ENCODE measurements at places on chromosomes 3 and 15. TPM values are rescaled to one million over a fixed set of nuclear protein-coding genes. Genes with fewer than 3 reads are reported as not detected.
A peak's percentile ranks its signal among the peaks of the same experiment; 100 is the strongest.

SLC35G2 gene
- total RNA-seq, result 3.7 TPM

RNU5B-1 gene
- total RNA-seq, result not detected

GOLGA6B gene
- not detected for total RNA-seq

PLA2G4E gene
- not detected for total RNA-seq

KBTBD13 gene
- not detected for total RNA-seq

FGD5 gene
- not detected for total RNA-seq

XIRP1 gene
- total RNA-seq, result 0.10 TPM

- no peaks in the 10 kb centered on the region for H3K36me3 ChIP-seq
- H3K27me3 ChIP-seq, result no peaks in the 10 kb centered on the region
- H3K27ac ChIP-seq, result no peak overlapping the region
These were observed 54.7 kb downstream of the B3GNT5 start for GRCh38 chr3:183307749-183308148.

- DNase-seq, result peak; percentile 9
- H3K27ac ChIP-seq, result no peak overlapping the region
- H3K27me3 ChIP-seq, result no peaks in the 10 kb centered on the region
- peaks cover 1% of the 10 kb centered on the region for H3K36me3 ChIP-seq
These were observed 97.2 kb downstream of the LRTM1 start for GRCh38 chr3:54830658-54831057.

DNA sequence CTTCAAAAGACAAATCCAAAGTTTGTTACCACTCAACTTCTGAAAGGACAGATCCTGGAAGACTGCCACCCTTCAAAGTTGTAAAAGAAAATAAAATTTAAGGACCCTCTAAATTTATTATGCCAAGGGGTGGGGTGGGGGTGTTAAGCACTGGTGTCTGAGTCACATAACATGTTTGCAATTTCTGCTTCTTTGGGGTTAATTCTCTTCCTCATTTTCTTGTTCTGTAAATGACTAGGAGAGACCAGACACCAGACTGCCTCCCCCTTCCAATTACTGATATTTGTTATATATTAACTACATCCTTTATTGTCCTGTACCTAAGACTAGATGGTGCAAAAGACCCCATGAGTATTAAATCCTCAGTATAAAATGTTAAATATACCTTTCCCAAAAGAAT, 242.8 kb downstream of the ZNF385D start:
- no peaks in the 10 kb centered on the region for H3K4me1 ChIP-seq
- DNase-seq, result no peak
- peaks cover 2% of the 10 kb centered on the region for H3K36me3 ChIP-seq
- no peak overlapping the region for H3K4me3 ChIP-seq

DNA sequence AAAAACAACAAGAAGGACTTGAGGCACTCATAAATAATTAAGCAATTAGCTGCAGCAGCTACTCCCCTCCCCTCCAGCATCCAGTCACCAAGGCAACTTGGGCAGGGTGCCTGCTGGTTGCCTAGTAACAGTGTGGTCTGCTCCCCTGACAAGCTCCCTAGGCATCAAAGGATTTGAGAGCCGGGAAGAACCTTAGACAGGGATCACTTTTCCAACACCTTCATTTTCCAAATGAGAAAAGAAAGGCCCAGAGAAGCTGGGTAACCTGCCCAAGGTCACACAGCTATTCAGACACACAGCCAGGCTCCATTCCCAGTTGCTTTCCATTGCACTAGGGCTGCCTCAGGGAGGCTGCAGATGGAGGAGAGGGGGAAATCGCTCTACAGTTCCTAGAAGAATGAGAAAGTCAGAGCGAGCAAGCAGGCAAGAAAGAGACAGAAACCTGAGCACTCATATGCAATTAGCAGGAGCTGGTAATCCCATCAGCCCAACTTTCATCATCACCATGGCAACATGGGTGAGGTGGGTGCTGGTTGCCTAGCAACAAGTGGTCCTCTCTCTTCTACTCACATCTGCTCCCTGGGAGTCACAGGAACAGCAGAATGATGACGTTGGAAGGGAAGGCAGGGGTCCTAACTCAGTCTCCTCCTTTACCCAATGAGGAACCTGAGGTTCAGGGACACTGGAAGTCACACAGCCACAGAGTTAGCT, 3.6 kb upstream of the EIF4E3 start:
- no peaks in the 10 kb centered on the region for H3K27me3 ChIP-seq
- peaks cover 38% of the 10 kb centered on the region for H3K4me1 ChIP-seq
- H3K36me3 ChIP-seq, result peaks cover 8% of the 10 kb centered on the region
- DNase-seq, result no peak
- H3K27ac ChIP-seq, result no peak overlapping the region

- no peak for DNase-seq
- H3K27ac ChIP-seq, result no peak overlapping the region
- H3K27me3 ChIP-seq, result no peaks in the 10 kb centered on the region
- H3K4me3 ChIP-seq, result no peak overlapping the region
- no peaks in the 10 kb centered on the region for H3K36me3 ChIP-seq
These were observed 108.1 kb downstream of the PLOD2 start for GRCh38 chr3:146052791-146053310.

DNA sequence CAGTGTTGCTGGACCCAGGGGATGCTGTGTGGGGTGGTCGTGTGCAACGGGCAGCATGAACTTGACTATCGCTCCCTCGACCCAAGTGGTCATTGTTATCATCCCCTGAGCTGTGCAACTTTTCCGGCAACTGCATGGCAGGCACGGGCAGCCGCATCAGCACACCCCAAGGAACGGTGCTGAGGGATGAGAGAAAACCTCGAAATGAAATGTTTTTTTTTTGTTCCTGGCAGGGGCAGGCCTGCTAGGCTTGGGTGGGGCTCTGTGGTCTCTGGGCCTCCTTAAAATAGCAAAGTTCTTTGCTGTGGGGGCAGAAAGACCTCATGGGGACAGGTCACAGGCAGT, 51.4 kb downstream of the CORO2B start:
- no peak for DNase-seq
- no peak overlapping the region for H3K4me3 ChIP-seq
- peaks cover 22% of the 10 kb centered on the region for H3K27me3 ChIP-seq
- H3K27ac ChIP-seq, result no peak overlapping the region

DNA sequence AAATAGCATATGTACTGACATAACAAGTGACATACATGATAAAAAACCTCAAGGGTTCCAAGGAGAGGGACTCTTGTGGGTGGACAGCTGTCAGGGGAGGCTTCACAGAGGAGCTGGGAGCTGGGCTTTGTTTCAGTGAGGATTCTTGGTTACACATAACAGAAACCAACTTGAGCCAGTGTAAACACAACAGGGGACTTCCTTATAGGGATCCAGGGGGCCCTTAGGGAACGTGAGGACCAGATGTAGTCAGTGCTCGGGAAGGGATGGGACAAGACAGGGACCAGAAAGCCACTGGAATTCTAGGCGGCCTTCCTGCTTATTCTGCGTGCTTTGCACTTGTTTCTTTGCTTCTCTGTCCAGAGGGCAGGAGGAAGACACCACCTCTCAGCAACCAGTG, 34.9 kb downstream of the SNAPC5 start:
- no peaks in the 10 kb centered on the region for H3K4me1 ChIP-seq
- no peak overlapping the region for H3K27ac ChIP-seq
- peaks cover 12% of the 10 kb centered on the region for H3K36me3 ChIP-seq
- no peak overlapping the region for H3K4me3 ChIP-seq
- DNase-seq, result no peak
- H3K27me3 ChIP-seq, result no peaks in the 10 kb centered on the region

DNA sequence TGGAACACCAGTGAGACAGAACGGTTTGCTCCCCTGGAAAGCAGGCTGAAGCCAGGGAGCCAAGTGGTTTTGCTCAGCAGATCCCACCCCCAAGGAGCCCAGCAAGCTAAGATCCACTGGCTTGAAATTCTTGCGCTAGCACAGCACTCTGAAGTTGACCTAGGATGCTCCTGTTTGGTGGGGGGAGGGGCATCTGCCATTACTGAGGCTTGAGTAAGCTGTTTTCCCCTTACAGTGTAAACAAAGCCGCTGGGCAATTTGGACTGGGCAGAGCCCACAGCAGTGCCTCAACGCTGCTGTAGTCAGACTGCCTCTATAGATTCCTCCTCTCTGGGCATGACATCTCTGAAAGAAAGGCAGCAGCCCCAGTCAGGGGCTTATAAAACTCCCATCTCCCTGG, 241.4 kb downstream of the GABRB3 start:
- no peaks in the 10 kb centered on the region for H3K27me3 ChIP-seq
- H3K36me3 ChIP-seq, result peaks cover 5% of the 10 kb centered on the region
- H3K4me3 ChIP-seq, result no peak overlapping the region
- no peak for DNase-seq

- H3K36me3 ChIP-seq, result no peaks in the 10 kb centered on the region
- H3K27ac ChIP-seq, result no peak overlapping the region
- peaks cover 17% of the 10 kb centered on the region for H3K4me1 ChIP-seq
- no peak for DNase-seq
- no peak overlapping the region for H3K4me3 ChIP-seq
These were observed 72.1 kb downstream of the TLE3 start for GRCh38 chr15:70025413-70026296.

GRCh38 chr3:64806668-64807605, 119.1 kb upstream of the ADAMTS9 start:
- H3K4me1 ChIP-seq, result no peaks in the 10 kb centered on the region
- DNase-seq, result no peak

DNA sequence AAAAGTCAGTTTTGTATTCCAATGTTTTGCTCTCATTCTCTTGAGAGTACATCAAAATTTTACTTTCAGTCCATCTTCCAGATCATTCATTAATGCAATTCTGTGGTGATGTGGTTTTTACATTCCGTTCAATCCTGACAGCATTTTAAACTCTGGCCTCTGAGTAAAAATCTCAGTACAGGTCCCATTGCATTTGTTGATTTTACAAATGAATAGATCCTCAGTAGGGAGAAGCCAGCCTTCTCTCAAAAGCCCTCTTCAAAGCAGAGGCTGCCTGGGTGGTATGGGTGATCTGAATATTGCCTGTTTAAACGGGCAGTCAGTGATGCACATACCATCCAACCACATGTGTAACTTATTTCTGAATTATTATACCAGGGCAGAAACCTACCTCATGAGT, 72.5 kb upstream of the TSC22D2 start:
- H3K36me3 ChIP-seq, result no peaks in the 10 kb centered on the region
- H3K27ac ChIP-seq, result no peak overlapping the region
- H3K4me1 ChIP-seq, result no peaks in the 10 kb centered on the region
- H3K4me3 ChIP-seq, result no peak overlapping the region
- peaks cover 9% of the 10 kb centered on the region for H3K27me3 ChIP-seq

- no peak overlapping the region for H3K4me3 ChIP-seq
- no peak for DNase-seq
- H3K27me3 ChIP-seq, result no peaks in the 10 kb centered on the region
These were observed 84.9 kb downstream of the LRIG1 start for GRCh38 chr3:66415867-66416428.

DNA sequence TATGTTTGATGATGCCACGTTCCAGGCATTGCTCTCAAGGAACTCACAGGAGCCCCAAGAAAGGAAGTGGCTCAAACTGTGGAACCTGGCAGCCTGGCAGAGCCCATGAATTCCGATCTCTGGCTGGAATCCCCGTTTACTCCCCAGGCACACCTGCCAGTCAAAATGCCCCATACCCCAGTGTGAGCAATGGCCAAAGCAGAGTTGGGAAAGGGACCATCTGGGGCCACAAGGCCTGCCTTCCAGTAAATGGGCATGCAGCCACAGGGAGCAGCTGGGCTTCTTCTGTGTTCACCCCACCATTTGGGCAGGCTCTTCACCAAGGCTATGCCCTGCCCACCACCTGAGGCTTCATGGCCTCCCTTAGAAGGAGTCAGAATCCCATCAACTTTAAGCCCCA, 257.0 kb upstream of the GOLGA6L4 start:
- H3K4me3 ChIP-seq, result no peak overlapping the region
- no peak overlapping the region for H3K27ac ChIP-seq
- no peaks in the 10 kb centered on the region for H3K4me1 ChIP-seq
- DNase-seq, result no peak
- peaks cover 11% of the 10 kb centered on the region for H3K27me3 ChIP-seq

DNA sequence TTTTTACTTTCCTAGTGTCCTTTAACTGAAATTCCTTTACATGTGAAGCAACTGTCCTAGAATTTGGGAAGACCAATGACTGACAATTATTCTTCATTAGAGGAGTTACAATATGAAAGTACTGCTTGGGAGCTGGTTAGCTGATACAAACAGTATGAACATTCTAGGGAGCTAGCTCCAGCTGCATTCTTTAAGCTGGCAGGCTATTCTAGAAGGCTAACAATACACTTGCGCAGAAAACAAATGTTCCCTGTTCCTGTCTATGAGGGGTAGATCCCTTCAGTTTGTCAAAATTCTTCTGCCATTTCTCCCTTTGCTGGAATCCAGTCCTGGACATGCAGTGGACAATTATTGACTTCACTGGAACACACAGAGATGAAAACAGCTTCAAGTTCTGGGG, 60.2 kb upstream of the NANOGP8 start:
- no peak overlapping the region for H3K27ac ChIP-seq
- no peaks in the 10 kb centered on the region for H3K36me3 ChIP-seq
- DNase-seq, result no peak
- H3K27me3 ChIP-seq, result peaks cover 5% of the 10 kb centered on the region
